ENCODE measurements at places on chromosomes 5 and 9. TPM values are rescaled to one million over a fixed set of nuclear protein-coding genes. Genes with fewer than 3 reads are reported as not detected.

- DNase-seq, result no peak
These were observed 26.1 kb upstream of the AOPEP start for GRCh38 chr9:94700445-94700844.

- DNase-seq, result no peak
These were observed 77.9 kb downstream of the CTSL start for GRCh38 chr9:87803623-87804345.

DNA sequence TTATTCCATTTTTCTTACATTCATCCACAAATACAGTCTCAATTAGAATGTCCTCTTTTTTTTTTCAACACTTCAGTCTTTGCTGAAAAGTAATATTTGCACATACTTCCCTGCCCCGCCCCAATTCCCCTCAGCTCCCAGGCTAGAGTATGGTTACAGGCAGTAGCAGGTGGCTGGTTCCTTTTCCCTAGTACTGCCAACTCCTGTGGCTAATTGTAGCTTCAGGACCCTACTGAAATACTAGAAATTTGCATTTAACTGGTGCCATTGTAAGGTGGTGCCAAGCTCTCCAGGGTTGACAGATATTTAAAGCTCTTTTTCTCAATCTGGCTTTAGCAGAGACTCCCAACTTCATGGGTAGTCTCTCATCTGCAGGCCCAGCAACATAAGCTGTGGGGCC lies 80.3 kb downstream of the FAM81B start:
- no peak for DNase-seq

DNA sequence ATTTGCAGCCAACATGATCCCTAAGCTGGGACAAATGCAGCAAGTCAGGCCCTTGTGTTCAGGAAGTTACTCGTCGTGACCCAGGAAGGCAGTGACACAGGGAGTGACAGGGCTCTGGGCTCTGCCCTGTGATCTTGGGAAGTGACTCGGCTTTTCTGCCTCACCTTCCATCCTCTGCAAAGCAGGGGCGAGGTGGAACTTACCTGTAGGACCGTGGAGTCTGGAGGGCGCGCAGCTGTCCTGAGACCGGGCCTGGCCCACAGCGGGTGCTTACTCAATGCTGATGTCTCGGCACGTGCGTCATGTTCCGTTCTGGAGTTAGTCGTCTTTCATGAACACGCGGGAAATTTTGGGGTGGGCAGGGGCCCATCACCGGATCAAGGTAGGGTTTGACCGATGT lies 22.8 kb upstream of the LPCAT1 start:
- DNase-seq, result no peak

The TERT gene
- 12.1 TPM for total RNA-seq

All from endodermal cell (in vitro differentiated cells).